Fibroblast of skin of left quadriceps (primary cell): ENCODE measurements at places on chromosomes 7 and 10.

DNA sequence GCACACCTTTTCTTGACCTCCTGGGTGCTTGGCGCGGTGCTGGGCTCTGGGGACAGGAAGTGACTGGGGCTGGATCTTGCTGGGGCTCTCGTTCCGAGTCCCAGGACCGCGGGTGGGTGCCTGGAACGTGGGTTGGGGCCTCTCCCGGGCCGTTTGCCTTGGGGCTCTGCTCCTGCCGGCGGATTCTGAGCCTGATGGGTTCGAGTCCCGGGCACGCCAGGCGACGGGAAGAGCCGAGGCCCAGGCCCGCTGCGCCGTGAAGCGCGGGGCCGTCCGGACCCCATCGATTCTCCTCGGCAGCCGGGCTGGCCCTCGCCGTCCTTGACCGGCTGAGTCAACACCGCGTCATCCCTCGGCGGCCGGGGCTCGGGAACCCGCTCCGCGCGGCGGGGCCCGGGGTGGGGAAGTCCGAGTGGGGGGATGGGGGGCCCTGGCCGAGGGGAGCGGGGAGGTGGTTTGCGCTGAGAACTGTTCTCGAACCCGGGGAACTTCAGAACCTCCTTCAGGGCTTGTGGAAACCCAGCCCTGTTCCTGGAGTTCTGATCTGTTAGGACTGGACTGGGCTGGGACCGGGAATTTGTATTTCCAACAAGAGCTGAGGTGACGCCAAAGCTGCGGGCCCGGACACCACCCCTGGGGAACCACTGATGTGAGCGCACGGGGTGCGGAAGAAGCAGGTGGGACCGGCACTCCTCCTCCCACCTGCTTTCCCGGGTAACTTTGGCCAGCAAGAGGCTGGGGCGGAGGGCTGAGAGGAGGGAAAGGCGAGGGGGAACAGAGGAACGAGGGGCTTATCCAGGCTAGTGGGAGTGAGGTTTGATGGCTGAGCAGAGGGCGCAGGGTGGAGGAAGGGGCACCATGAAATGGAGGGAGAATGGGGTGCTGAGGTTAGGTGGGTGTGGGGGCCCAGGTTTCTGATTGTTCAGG, 6.2 kb downstream of the HHEX start:
- DNase-seq: no peak

- DNase-seq: no peak
Measured at GRCh38 chr7:106065575-106066500, 46.3 kb downstream of the SYPL1 start.

- peak; percentile 54 for DNase-seq
Measured at GRCh38 chr10:83539528-83540308, 599.6 kb upstream of the GHITM start.

GRCh38 chr10:70066190-70066589, 13.5 kb downstream of the MACROH2A2 start:
- no peak for DNase-seq

DNA sequence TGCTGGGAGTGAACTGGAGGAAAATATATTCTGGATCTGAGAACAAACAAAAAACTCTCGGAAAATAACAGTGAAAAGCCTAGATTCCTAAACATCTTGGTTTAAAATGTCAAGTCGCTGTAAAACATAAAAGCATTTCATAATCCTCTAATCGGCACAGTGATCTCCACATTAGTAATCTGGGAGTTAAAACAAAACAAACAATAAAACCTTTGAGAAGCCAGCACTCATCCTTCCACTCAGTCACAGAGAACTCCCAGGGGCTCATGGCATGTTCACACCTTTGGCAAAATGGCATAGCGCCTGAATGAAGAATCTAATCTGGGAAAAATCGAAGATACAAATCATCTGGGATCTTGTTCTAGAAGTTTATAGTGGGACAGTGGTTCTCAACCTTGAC, 24.1 kb upstream of the HPS1 start:
- DNase-seq: no peak

DNA sequence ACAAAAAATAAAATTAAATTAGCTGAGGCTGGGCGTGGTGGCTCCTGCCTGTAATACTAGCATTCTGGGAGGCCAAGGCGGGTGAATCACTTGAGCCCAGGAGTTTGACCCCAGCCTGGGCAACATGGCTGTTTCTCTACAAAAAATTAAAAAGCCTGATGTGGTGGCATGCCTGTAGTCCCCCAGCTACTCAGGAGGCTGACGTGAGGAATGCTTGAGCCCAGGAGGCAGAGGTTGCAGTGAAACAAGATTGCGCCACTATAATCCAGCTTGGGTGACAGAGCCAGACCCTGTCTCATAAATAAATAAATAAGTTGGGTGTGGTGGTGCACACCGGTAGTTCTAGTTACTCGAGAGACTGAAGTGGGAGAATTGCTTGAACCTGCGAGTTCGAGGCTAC, 65.1 kb downstream of the GNA12 start:
- DNase-seq: no peak

- DNase-seq: no peak
Measured at GRCh38 chr10:10772411-10772810, 245.3 kb upstream of the CELF2 start.

- peak; percentile 70 for DNase-seq
Measured at GRCh38 chr10:14476641-14477407, 146.1 kb upstream of the FRMD4A start.

DNA sequence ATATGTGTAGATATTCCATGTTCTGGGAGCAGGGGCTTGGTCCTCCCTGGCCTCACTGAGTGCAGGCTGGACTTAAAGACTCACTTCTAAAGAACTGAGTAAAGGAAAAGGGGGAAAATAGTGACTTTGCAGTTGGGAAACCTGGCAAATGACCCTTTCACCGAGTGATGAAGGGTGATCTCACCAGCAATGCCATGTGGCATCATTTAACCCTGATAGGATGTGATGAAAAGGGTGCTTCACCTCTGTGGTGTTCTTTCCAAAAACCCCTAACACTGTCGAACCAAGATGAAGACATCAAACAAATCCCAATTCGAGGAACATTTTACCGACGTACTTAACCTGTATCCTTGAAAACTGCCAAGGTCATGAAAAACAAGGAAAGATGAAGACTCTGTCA, 71.9 kb downstream of the AOAH start:
- no peak for DNase-seq

DNA sequence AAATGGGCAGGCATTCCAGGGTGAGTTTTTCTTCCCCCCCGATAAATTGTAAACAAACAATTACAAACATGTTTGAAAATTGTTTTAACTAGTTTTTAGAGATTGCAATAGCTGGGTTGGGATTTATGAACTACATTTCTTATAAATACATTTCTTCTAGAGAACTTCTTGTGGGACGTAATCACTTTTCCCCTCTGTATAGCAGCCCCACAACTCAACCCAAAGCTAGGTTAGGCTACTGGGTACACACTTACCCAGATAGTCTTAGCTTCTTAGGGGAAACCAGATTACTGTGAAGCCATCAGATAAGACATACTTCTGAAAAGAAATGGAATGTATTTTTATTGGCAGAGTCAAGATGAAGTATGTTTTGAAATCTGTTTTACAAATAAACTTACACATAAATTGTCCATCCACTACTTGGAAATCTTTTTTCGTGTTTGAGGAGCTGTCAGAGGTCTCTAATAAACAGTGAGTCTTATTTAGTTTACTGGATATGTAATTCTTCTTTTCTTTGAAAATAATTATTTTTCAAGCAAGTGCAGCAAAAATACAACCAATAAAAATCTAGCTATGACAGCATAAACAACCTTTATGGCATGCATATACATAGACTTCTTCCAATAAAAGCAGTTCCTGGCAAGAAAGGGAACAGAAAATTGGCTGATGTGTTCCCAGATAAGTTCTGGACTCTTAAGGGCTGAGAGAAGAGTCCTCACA, 8.0 kb upstream of the GLRX3 start:
- DNase-seq: no peak

DNA sequence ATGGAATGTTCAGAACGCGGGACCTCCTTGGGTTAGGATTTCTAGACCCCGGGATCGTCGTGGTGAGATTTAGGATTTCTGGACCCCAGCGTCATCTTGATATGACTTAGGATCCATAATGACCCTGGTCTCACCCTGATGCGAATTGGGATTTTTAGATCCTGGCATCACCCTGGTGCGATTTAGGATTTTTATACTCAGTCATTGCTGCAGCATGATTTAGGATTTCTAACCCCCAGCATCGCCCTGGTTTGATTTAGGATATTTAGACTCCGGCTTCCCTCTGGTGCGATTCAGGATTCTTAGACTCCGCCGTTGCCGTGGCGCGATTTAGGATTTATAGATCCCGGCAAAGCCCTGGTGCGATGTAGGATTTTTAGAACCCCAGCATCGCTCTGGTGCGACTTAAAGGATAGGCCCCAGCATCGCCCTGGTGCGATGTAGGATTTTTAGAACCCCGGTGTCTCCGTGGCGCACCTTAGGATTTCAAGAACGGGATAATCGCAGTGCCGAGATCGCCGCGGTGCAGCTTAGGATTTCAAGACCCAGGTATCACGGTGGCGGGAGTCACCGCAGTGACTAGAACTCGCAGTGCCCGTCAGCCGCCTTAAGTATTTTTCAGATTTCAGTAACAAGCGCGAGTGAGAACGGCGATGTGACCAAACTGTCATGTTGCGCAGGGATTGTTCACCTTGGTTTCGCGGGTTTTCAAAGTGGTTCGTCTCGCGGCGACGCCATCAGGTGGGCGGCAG, 814 bp downstream of the MEST start:
- no peak for DNase-seq

DNA sequence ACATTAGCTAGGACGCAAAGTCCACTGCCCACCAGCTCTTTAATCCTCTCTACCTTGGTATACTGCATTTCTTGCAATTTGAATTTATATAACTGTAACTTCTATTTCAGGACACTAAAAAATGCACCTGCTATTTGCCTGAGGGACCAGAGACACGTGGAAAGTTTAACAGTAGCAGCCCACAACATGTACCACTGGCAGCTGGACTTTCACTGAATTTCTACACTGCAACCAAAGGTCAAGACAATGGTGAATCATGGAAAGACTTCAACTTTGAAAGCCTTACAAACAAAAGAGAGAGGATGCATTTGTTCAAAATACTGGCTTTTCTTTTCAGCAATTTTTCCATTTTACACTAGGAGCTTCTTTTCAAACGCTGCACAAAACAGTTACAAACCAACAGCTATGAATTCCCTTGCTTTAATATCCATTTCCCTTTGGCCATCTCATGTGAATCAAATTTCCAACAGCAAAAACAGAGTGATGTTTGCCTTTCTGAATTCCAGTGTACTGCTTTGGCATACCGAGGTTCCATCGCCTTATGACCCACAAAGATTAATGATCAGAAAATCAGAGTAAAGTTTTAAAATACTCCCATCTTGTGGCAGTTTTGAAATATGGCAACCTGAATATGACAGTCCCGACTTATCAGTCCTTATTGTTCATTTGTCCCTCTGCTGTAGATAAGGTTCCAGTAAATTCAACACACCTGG, 29.9 kb upstream of the HNRNPH3 start:
- DNase-seq: peak; percentile 39

DNA sequence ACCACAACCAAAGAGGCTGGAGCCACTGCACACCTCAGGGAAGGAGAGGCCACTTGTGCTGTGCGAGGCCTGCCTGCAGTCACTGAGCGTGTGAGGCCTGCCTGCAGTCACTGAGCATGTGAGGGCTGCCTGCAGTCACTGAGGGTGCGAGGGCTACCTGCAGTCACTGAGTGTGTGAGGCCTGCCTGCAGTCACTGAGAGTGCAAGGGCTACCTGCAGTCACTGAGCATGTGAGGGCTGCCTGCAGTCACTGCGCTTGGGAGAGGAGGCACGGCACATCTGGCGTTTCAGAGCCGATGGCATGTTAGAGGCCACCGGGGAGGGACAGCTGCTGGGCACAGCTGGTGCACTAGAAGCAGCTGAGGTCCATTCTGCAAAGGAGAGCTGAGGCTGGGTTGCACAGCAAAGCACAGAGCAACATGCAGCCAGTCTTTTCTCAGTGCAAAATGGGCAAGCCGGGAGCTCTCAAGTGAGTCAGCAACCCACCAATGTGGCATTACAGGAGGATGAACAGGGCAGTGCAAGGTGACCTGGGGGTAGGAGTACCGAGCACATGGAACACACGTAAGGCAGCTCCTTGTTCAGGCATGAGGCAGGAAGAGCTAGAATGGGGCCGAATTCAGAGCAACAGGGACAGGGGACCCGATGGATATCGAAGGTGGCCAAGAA, 540.1 kb downstream of the PTPRN2 start:
- no peak for DNase-seq

- DNase-seq: peak; percentile 86
Measured at GRCh38 chr10:104297697-104298660, 29.0 kb downstream of the GSTO2 start.

DNA sequence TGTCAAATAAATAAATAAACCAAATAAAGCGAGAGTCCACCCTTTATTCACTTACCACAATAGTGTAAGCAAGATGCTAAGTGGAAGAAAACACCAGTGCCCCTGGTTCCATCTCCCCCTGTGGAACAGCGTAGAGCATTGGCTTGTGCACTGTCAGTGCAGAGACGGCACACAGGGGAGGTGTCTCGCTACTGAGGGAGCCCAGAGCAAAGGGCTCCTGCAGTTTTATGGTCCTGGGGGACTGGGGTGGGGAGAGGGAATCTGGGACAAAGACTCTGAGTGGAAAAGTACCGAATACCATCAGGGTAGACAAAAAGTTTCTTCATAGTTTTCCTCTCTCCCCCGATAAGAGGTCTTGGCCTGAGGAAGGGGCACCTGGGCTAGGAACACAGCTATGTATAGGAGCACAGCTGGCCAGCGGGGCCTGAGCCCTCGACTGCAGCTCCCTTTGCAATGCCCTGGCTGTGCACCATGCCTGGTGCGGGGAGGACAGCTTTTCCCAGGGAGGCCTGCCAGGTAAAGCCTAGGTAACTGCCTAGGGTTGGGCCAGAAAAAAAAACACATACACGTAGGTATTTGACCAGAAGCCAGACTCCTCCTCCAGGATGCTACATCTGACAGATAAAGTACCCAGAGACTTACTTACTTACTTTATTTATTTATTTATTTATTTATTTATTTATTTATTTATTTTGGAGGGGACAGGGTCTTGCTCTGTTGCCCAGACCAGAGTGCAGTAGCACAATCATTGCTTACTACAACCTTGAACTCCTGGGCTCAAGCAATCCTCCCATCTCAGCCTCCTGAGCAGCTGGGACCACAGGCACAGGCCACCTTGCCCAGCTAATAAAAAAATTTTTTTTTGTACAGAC, 88.8 kb upstream of the KIF5B start:
- DNase-seq: no peak
